Fibroblast of skin of back (primary cell): ENCODE measurements at places on chromosomes 13 and 19.

DNA sequence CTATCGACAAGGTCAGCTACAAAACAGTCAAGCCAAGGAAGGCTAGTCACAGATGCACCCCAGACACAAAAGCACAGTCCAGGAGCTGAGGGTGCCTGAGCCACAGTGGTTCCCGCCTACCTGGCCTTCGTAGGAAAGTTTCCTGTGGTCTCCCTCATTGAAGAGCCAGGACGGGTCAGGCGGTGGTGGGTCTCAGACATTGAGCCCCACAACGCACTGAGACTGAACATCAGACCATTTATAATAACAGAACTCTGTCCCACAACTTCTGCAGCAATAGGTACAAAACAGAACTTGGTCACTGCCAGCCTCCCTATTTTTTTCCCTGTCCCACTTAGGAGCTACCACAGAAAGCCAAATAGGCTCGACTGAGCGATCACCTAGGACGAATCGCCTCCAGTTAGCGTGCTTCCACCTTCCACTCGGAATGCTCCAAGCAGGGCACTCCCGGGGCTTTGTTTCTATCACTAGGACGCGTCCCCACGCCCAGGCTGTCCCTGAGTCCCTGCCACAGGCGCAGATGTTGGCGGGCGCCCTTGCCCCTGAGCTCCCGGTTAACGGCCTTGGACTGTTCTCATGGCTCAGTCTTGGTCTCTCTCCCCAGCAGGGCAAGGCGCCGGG is 640 bp upstream of the ZNF544 start:
- no peak for DNase-seq

DNA sequence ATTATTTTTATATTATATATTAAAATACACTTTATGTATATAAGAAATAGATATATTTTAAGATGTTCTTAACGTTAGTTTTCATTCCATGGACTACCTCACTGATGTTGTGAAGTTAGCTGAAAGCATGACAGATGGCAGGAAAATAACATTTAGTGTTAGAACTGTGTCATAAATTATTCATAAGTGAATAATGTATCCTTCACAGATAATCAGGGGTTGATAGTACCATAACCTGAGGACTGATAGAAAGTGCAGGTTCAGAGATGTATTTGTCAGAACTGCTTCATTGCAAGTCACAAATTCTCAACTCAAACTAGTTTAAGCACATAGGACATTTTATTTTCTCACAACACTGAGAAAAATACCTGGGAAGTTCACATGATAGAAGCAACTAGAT is 14.6 kb upstream of the DIAPH3 start:
- no peak for DNase-seq

DNA sequence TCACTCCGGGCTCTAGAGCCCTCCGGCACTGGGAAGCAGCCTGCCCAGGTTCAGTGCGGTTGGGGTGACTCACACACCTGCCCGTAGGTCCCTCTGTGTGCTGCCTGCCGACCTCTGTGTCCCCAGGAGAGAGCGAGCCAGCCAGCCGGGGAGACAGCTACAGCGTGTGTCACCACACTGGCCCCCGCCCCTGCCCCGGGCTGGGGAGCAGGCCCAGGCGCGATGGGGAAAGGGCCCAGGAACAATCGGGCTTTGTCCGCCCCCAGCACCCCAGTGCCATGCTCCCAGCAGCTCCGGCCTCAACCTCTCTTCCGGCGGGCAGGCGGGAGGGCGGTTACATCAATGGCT is at the start of gene KLK6:
KLK6 (minus strand) TSS at position 179 of the 348 bp plus-strand sequence. CDS start 1,487 bp downstream, outside the sequence.
- no peak for DNase-seq

GRCh38 chr19:14404312-14404711 is 14.8 kb downstream of the DDX39A start:
- no peak for DNase-seq

- no peak for DNase-seq
Measured at GRCh38 chr19:49094505-49095482, 9.5 kb downstream of the SNRNP70 start.

DNA sequence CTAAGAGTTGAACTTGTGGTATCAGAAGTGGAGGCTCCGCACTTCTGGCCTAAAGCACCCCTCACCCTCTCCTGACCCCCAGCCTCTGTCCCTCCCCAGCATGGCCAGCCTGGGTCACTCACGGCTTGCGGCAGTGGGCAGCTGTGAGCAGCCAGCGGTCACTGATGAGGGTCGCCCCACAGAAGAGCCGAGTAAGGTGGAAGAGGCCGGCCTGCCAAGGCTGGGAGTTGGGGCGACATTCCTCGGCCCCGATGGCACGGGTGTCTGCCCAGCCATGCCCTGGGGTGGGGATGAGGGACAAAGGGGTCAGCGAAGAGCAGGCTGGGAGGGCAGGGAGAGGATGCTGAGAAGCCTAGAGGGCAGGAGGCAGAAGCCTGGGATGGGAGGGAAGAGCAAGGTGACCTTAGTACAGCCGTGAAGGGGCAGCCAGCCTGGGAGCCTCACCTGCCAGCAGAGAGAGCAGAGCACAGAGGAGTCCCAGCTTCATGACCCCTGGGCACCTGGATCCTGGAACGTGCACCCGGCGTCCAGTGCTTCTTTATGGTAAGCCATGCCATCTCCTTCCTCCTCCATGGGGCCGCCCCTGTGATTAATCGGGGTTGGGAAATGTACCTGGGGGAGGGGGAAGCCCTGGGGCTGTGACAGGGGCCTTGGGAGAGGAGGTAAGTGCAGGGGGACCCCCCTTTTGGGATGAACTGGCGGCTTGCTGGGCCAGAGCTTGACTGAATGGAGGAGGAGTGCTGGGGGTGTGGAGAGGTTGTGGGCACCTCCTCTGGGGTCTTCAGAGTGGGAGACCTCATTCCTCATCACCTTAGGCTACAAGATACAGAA is 7.9 kb upstream of the KLK8 start:
- no peak for DNase-seq
